AG09309 (cell line): ENCODE measurements at places on chromosomes 13 and 19.

DNA sequence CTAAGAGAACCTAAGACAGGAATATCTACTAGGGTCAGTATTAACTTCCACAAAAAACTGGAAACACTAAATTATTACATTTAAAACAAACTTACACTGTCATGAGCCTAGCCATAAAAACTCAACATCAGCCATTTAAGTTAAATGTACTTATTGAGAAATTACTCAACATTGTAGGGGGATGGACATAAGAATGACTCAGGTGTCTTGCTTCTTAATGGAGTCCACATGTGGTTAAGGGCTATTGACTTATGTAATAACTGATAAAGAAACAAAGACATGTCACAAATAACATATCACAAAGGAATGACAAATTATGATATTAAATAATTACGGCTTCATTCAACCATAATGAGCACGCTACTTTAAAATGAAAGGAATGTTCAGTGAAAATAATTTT lies 36.2 kb downstream of the CLDN10 start:
- DNase-seq, result peak; percentile 13

DNA sequence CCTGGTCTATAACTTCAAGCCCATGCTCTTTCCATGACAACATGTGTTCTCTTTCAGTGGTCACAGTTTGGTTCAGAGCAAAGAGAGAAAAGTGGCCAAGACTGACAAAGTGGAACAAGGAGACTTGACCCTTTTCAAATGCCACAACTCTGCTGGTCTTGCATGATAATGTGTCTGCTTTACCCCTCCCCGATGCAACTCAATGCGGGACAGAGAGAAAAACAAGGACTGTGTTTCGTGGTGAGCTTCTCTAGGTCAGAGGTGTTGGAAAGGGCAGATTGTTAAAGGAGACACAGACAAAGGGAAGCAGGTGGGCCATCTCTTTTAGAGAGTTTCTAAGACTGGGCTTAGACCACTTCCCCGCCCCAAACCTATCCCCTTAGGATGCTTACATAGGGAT lies 61.6 kb upstream of the SERTM1 start:
- DNase-seq, result no peak

GRCh38 chr19:3080286-3080685 lies 13.9 kb upstream of the GNA11 start:
- DNase-seq, result no peak

- DNase-seq, result no peak
Observed at GRCh38 chr19:20273951-20274570, 107.0 kb downstream of the ZNF486 start.

- DNase-seq, result no peak
Observed at GRCh38 chr13:98420554-98421175, 156.2 kb downstream of the STK24 start.

GRCh38 chr13:37418490-37418889 lies 180.1 kb downstream of the POSTN start:
- DNase-seq, result peak; percentile 63

GRCh38 chr13:26819046-26819445 lies 58.5 kb upstream of the GPR12 start:
- no peak for DNase-seq

GRCh38 chr19:8501516-8501915 lies 924 bp downstream of the PRAM1 start:
- no peak for DNase-seq

DNA sequence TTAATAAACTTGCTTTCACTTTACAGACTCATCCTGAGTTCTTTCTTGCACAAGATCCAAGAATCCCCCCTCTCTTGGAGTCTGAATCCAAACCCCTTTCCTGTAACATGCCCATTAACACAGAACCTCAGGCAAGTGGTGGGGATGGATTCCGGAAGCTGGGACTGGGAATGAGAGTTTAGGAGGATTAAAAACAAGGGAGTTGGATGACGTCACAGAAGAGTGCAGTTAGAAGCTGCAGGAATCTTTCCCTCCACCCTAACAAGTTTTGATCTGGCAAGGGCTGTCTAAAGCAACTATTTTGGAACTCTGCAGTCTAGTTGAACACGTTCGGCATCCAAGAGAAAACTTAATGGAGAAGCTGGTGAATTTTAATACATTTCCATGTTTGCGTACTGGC lies 48.2 kb upstream of the PEPD start:
- DNase-seq, result no peak

GRCh38 chr19:33813391-33814101 lies 16.9 kb downstream of the KCTD15 start:
- no peak for DNase-seq

- no peak for DNase-seq
Observed at GRCh38 chr13:21594715-21595545, 9.0 kb downstream of the MICU2 start.

DNA sequence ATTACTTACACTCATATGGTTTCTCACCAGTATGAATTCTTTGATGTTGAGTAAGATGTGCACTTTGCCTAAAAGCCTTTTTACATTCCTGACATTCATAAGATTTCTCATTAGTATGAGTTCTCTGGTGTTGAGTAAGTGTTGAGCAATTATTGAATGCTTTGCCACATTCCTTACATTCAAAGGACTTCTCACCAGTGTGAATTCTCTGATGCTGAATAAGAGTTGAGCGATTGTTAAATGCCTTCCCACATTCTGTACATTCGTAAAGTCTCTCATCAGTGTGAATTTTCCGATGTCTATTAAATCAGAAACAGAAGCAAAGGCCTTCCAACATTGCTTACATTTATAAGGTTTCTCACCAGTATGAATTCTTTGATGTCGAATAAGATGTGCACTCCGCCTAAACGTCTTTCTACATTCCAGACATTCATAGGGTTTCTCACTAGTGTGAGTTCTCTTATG lies 14.2 kb upstream of the ZFP30 start:
- DNase-seq, result no peak

- no peak for DNase-seq
Observed at GRCh38 chr13:51645761-51646670, 61.8 kb downstream of the WDFY2 start.

- no peak for DNase-seq
Observed at GRCh38 chr19:30566681-30567420, 194.7 kb downstream of the ZNF536 start.

DNA sequence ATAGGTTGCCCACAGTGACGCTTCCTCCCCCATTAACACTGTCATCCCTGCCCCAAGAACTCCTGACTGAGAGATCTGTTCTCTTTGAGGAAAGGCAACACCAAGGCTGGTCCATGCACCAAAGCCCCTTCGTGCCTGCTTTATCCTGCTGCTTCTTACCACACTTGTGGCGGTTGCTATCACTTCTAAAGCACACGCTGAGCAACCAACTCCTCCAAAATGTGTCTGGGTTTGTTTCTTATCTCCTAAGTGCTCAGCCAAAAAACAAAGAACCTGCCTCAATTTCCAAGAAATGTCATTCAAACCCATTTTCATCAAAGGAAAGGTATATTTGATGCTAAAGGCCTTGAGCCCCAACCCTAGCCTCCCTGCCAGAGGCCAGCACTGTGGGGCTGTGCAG lies 14.6 kb downstream of the ATP7B start:
- no peak for DNase-seq

DNA sequence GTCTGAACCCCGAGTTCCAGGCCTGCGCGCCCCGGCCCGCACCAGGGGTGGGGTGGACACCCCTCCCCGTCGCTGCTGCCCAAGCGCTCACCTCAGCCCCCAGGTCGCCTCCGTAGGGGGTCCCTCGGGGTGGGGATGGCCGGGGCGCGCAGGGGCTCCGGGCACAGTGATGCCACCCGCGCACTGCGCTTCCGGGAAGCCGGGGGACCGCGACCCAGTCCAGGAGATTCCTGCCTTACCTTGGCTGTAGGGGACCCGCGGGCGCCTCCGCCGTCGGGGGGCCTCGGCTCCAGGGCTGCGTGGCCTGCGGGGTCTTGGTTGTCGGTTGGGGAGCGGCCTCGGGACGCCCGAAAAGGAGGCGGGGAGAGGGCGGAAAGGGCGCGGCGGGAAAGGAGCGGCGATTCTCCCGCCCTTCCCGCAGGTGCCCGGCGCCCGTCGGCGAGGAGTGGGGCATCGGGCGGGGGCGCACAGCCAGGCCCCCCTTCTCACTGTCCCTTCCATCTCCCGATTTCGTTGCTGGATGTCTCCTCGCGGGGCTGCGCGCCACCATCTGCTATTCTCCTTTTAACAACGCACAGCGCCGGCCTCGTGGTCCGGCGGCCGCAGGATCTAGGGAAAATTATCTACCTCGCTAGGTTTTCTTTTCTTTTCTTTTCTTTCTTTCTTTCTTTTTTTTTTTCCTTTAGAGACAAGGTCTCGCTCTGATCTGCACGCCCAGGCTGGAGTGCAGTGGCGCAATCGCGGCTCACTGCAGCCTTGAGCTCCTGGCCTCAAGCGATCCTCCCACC lies at the start of gene KEAP1:
Gene KEAP1 (minus strand): TSS at position 355 of the 788 bp plus-strand sequence. CDS start 3,323 bp downstream, outside the sequence.
- no peak for DNase-seq

DNA sequence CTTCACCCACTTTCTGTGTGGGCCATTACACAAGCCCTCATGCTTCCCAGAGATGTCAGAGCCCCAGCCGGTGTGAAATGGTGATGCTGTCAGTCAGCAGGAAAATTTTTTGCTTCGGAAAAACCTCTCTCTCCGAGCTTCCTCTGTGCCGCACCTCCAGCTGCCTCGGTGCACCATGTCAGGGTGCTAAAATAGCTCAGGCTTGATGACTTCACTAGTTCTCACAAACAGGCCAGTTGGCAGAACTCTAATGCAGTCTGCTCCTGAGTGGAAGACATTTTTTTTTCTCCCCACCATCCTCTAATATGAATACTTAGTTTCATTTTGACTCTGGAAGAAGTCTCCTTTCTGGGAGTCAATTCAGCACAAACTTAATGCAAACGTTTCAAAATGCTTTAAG lies 71.3 kb downstream of the KLF12 start:
- DNase-seq, result peak; percentile 17

DNA sequence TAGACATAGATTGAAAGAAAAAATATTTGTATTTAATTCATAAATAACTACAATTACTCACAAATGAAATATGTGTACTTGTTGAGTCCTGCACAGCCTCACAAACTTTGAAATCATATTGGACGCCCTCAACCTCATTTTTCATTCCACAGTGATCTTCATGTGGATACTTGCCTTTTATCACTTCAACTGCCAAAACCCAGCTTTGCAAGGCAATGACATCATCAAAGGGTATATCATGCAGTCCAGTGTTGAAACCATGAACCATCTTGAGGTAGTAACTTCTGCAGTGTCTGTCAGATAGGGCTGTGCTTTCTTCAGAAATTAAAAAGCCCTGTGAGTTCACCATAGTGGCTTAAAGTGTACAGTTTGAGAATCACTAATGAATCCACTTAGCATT lies 82.2 kb downstream of the HS6ST3 start:
- DNase-seq, result no peak

DNA sequence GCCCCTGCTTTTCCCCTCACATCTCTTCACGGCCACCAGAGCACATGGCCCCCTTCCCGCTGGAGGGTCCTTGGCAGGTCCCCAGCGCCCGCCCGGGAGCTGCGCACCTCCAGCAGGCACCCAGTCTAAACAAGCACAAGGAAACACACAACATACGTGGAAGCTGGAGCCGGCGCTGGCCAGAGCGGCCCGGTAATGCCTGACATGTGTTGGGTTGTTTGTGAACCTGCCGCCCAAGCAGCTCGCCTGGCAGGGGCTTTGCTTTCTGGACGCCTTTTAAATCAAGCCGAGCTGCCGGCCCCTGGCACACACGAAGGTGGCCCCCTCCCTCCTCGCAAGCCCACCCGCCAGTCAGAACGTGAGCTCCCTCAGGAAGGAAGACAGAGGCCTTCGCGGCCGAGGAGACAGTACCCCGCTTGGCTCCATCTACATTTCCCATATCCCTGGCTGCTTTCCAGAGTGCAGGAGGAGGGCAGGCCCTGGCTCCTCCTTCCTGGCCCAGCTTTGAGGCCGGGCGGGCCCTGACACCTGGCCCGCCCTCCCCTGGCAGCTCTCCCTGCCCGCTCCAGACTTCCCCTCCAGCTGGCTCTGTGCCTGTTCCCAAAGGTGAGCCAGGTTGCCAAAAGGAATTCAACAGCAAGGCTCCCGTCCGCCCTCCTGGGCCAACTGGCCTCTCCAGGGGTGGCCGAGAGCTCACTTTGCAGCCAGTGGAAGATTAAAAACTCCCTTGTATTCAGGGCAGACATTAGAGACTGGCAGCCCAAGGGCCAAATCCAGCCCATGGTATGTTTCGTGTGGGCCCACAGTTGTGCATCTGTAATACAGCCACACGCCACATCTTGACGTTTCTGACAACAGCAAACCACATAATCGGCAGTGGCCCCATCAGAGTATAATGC lies 28.7 kb downstream of the COMP start:
- no peak for DNase-seq

GRCh38 chr19:15869873-15870272 lies 28.0 kb downstream of the CYP4F2 start:
- no peak for DNase-seq

DNA sequence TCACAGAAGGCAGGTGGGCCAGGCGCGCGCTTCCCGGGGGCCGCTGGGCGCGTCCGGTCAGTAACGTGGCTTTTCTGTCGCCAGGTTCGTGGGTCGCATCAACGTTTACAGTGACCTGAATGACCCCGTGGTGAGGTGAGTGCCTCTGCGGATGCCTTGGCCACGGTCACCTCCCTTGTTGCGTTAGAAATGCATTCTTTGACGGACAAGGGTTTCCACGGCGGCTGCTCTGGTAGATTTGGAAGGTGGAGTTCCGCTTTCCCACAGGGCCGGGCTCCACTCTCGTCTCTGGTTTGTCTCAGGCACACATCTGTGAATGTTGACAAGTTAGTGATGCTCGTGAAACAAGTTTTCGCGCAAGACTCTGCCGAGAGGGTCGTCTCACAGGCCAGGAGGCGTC lies 130.0 kb downstream of the ATP11A start:
- no peak for DNase-seq

DNA sequence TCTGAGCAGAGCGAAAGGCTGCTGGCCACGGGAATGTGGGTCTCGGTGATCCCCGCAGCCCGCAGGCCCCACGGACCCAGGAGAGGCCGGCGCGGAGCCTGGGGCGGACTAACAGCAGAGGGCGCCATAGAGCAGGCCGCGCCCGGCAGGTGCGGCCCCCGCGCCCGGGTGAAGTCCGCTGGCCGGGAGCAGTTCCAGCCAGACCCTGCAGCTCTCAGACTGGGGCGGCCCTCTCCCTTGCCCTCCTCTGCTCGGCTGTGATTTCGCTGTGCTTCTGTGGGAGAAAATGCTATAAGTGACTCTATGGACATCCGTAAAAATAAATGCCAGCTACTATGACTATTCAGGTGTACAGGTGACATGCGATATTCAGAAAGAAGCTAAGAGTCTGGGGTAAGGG lies 37.7 kb downstream of the GSX1 start:
- DNase-seq, result no peak

DNA sequence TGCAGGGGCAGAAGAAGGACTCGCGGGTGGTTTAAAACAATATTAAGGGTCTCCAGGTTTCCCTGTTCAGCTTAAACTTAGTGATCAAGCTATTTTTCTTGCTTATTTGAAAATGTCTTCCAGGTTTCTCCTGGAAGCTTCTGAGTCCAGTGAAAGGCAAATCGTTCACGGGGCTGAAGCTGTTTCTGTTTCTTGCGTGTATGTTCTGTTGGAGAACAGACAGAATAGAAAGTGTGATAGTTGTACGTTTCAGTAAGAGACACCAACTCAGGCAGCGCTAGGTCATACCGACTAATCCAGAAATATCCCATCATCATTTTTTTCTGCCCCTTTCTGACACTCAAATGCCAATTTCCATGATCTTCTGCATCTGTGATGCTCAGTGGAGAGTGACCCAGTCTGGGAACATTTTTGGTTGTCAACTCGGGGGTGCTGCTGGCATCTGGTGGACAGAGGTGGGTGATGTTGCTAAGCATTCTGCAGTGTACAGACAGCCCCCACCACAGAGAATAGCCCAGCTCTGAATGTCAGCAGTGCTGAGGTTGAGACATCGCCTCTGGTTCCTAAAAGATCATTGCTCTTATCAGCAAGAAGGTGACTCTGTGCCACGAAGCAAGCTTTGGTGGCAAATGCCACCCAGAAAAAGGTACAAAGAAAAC lies 4.3 kb downstream of the KLF2 start:
- no peak for DNase-seq
